Small intestine (tissue), 16 donors: ENCODE measurements at places on chromosomes 12 and 14.

DNA sequence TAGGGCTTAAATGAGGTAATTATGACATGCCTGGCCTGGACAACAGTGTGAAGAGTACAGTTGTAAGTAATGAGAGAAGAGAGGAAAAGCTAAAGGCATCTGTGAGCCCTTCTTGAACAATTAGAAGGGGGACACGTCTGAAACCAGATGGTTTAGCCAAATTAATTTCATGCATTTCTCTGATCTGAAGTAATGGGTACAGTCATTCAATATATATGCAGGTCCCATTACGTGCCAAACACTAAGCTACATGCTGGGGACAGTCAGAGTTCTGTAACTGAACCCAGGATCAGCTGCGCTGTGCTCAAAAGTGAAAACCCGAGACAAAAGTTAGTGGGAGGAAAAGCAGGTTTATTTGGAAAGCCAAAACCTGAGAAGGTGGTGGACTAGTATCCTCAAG, 207.2 kb upstream of the TMTC1 start:
- DNase-seq: no peak

GRCh38 chr12:64747695-64748094, 11.5 kb downstream of the GNS start:
- no peak for DNase-seq

DNA sequence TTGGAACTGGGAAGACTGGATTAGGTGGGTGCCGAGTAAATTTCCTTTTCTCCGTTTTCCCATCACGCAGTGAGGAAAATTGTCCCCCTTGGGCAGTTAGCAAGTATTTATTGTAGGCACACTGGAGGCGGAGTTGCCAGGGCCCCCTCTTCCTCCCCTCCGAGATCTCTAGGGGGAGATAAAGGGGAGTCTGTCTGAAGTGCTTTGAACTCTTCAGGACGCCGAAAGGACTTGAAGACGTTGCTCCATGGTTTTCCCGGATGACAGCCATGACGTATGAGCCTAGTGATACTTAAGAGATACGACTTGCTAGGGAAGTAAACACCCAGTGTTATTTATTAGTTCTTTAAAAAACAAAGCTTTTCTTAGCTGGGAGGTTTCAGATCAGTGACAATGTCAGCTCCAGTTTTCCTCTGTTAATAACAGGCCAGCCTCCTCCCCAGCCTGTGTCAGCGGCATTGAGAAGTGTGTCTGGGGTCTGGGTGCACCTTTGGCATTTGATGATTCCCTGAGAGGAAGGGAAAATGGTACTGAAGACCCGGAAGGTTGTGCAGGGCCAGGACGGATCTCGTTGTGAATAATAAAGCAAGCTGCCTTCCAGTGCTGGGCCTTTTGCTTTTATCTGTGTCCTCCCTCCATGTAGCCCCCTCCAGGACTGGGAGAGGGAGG, 78.7 kb downstream of the TSPAN9 start:
- DNase-seq: no peak

DNA sequence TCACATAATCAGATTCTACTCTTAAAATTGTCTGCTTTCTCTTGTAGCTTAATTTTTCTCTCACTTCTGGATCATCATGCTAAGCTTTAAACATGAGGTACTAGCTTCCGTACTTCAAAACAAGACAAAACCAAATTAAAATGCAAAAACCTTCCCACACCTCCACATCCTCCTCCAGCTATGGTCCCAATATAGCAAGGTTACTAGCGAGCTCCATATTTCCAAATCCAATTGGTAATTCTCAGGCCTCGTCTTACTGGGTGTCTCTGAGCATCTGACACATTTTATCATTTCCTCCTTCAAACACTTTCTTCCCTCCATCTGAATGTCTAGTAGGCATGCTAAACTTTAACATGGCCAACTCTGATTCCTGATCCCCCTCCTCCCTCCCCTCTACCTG, 7.9 kb upstream of the PAPOLA start:
- DNase-seq: no peak

DNA sequence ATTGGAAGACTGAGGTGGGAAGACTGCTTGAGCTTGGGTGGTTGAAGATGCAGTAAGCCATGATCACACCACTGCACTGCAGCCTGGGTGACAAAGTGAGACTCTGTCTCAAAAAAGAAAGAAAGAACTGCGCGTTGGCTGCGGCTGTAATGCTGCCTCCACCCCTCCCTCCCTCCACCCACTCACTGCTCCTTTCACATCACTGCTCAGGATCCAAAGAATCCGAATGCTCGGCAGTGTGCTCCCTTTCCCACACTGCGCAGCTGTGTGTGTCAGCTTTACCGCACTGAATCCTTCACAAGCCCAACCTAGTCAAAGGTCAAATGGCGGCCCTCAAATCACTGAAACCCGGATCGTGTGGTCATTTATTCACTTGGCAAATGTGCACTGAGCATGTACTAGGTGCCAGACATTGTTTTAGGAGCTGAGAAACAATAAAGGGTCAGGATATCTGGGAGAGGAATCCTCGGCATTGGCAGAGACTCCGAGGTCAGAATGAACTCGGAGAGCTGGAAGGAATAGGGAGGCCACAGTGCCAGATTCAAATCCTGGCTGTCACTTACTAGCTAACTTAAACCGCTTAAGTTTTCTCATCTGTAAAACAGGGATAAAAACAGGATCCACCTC, 11.5 kb upstream of the TDRD9 start:
- no peak for DNase-seq

DNA sequence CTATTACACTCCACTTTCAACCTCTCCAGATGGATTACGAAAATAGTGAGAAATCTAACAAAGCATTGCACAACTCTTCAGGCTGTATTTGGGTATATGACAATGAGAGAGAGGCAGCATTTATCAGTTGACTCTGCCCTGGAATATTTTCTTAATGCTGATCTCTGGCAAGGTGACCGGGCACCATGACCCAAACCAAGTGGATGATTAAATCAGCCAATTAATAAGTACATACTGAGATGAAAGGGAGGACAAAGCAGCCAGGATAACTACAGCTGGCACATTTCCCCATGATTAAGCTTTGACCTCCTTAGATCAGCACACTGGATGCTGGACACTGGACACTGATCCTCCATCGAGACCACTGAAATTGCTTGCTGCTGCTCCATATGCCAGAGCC, 218.2 kb downstream of the ASCL1 start:
- no peak for DNase-seq

DNA sequence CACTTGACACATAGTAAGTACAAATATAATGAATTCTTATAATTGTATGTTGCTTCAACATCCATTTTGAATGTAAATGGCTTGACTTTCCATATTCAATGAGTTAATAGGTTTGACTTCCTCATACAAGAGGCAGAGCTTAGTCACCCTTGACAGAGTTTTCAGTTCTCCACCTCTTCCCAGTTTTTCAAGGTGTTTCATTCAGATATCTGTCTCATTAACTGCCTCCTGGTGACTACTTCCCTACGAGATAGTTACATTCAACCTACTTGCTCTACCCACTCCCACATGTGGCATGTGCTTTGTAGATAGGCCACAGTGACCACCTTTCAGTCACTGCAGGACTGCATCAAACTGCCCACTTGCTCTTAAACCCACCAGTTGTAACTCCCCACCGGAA, 60.0 kb downstream of the MYF5 start:
- no peak for DNase-seq

GRCh38 chr14:78157494-78158437, 12.4 kb upstream of the NRXN3 start:
- DNase-seq: no peak

- no peak for DNase-seq
Observed at GRCh38 chr12:62001424-62001823, 258.8 kb upstream of the USP15 start.

DNA sequence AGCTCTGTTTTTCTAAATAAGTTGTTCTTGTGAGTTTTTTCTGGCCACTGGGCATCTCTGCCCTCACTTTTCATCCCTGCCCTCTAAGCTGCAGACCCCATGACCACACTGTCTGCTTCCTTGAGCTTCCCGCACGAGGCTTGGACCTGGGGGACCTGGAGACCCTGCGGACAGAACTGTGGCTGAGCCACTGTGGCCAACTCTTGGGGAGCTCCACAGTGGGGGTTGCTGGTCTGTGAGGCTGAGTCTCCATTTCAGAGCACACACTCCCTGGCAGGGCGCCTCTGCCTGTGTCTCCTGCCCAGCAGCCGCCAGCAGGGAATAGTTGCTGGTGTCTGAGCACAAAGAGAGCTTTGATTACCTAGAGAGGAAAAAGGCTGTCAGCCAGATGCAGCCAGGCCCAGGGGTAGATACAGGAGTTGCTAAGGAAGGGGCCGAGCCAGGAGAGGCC, 13.1 kb upstream of the RIN3 start:
- DNase-seq: no peak

GRCh38 chr12:130013771-130014484, 110.1 kb upstream of the TMEM132D start:
- DNase-seq: peak; percentile 40

- no peak for DNase-seq
Observed at GRCh38 chr14:69487226-69487625, 2.7 kb downstream of the PLEKHD1 start.

DNA sequence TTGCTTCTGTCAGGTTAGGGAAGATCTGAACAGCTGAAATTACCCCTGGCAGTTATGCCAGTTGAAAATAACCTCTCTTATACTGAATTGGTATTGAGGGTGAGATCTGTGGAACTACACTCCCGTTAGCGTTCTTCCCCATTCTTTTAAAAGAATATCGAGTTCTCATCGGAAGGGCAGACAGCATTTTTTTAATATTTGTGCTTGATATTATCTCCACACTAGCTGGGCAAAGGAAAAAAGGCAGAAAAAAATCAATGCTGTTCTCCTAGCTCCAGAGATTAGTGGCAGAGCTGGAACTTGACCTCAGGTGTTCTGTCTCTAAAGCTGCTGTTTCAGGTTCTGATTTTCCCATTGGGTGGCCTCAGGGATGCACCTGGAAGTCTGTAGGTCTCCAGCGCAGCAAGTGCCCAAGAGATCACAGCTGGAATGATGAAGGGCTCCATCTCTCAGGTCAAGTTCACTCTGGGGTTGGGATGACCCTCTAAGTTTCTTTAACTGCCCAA, 67.5 kb downstream of the SLC38A1 start:
- DNase-seq: no peak

DNA sequence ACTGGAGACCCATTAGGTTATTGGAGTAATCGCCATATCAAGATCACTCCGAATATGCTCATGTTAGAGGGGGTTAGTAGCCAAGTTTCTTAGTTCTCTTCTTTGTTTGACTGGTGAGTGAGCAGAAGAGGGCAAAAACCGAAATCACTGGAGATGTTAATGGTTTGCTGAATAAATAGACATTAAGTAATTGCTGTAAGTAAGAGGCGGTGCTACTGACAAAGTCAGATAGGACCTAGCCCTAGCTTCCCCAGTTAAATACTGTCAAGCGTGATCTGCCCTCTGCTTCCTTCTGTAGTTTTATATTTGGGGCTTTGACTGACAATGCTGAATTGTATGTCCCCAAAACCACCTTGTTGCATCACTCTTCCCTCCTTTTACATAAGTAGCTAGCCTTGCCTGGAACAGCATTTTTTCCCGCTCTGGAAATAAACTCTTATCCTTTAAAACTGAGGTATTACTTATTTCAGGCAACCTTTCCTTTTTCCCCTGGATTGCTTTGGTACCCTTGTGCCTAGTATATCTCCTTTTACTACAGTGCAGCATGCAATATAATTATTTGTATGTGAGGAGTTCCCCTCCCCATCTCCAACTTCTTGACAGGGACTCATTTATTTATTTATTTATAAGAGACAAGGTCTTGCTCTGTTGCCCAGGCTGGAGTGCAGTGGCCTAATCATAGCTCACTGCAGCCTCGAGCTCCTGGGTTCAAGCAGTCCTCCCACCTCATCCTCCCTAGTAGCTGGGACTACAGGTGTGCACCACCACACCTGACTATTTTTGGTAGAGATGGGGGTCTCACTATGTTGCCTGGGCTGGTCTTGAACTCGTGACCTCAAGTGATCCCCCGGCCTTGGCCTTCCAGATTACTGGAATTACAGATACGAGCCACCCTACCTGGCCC, 1.4 kb downstream of the SNRPF start:
- DNase-seq: no peak

GRCh38 chr12:98062464-98063245, 452.7 kb upstream of the TMPO start:
- DNase-seq: no peak

DNA sequence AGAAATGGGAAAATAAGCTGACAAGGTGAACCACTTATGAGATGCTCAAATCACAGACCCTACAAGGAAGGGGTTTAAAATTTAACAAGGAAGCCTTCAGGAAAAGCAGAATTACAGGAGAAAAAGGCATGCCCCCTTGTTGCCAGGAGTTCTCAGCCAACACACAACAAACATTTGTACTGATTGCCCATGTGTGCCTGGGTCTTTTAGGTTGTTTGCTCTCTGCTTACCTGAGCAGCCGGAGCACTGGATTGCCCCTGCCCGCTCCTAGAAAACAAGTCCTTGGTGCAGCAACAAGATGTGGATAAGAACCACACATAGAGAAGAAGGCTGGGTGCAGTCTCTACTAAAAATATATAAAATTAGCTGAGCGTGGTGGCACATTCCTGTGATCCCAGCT, 3.4 kb downstream of the DRAM1 start:
- no peak for DNase-seq

DNA sequence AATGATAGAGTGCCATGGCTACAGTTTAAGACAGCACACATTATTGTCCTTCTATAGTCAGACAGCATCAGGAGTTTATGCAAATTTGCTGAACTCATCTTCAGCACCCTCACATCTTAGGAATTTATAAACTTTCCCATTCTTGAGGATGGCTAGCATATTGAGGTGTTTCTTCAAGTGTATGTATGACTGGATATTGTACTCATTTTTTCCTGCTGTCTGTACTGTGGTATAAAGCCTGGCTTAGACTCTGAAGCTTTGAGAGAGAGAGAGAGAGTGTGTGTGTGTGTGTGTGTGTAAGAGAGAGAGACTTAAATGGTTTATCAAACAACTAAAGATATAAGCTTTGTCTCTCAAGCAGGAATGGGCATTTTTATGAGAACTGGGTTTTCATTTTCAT, 161.6 kb downstream of the PIK3C2G start:
- no peak for DNase-seq

- no peak for DNase-seq
Observed at GRCh38 chr12:15146585-15146984, 74.6 kb downstream of the RERG start.

DNA sequence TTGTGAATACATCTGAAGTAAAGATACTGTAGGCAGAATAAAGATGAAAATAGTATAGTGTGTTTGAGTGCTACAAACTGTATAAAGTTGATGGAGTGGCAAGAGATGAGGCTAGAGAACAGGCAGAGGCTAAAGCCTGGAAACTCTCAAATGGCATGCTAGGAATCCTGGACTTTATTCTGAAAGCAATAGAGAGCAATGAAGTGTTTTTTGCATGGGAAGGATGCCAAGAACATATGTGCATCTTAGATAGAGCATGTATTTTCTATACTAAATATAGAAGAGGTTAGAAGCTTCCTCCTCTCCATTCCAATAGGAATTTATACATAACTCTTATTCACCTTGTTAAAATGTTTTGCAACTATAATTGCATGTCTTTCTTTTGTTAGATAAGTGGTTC, 86.3 kb upstream of the TMTC2 start:
- no peak for DNase-seq
